Erythroblast (primary cell): ENCODE measurements at places on chromosomes 12 and 14.

GRCh38 chr14:75589931-75590330 lies 11.5 kb downstream of the FLVCR2 start:
- DNase-seq: no peak

DNA sequence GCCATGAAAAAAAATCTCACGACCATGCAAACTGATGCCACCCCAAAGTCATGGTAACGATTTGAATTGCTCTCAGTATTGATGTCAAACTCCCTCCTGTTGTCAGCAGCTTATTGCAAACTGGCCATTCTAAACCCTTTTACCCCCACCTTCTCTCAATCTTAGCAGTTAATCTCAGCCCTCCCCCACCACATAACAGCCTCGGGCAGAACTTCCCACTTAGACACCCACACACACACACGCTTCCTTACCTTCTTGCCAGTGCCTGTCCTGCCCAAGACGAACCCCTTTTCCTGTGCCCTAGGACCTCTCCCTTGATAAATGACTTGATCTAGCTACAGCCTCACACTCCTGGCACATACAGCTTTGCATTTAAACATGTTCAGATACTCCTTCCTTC lies 56.6 kb downstream of the GPATCH2L start:
- no peak for DNase-seq

- DNase-seq: no peak
These were observed 126.0 kb downstream of the BTG1 start for GRCh38 chr12:92019491-92020277.

DNA sequence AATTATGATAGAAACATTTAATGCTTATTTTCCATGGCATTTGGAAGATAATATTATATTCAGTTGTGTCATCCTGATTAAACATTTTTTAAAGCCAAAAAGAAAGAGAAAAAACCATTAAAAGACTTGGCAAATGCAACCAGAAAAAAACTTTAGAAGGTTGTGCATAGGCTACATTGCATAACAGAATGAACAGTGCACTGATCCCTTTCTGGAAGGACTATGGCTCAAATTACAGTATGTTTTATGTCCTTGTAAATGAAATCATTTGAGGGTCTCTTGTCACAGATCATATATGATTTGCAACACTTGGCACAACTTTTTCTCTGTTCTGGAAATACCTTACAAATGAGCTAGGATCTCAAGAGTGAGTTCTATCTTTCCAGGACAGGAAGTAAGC lies 275.2 kb upstream of the FLRT2 start:
- no peak for DNase-seq

DNA sequence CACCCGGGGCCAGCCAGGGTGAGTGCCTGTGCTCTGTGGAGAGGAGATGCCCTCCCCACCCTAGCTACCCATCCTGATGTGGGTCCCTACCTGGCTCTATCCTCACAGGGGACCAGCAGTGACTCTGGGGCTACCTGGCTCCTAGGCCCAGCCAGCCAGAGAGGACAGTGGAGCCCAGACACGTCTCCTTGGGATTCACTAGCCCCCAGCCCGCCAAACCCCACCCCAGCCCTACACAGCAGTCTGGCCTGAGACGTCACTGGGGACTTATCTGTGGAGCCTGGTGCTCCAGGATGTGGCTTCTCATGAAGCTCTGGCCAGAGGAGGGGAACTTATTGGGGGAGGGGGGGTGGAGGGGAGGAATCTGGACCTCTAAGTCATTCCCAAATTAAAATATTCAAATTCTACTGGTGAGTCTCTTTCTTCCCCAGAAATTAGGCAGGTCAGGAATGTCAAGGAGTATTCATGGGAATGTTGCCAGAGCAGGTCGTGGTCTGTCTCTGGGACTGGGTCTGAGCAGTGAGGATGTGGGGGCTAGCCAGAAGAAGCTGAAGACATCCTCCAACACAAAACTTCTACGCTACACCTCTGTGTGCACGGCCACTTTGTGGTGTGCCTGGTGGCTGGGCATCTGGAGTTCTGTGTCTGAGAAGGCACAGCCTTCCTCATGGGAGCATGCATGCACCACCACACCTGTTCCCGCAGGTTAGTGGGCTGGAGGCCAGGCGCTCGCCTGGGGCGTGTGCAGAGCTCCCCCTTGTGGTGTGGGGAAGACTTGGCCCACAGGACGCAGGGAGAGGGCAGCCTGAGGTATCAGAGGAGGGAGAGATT lies 2.7 kb downstream of the CMTM5 start:
- peak; percentile 48 for DNase-seq

DNA sequence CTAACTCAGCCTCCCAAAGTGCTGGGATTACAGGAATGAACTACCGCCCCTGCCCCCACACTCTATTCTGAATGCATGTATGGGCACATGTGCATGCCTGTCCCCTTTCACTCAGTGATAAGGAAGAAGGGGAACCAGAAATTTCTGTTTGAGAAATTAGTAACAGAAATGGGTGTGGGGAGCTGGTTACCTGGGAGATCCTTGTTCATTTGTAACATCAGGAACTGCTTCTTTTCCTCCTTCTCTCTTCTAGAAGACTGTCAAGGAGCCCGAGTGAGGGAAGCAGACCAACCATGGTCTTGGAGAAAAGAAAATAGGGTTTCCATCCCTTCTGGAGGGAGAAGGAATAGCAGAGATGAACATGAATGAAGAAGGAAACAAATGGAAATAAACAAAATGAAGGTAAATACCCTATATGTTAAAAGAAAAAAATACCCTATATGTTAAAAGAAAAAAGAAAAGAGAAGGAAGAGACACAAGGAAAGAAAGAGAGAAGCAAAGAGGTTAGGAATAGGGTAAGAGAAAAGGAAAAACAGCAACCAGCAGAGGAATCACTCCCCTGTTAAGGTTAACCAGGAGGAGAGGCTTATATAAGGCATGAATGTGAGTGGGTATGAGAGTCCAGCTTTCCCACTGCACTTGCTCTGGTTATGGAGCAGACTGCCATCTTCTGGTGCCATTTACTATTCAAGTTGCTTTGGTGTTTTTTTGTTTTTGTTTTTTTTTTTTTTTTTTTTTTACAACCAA lies 3.3 kb downstream of the PPP1R3E start:
- DNase-seq: peak; percentile 65

DNA sequence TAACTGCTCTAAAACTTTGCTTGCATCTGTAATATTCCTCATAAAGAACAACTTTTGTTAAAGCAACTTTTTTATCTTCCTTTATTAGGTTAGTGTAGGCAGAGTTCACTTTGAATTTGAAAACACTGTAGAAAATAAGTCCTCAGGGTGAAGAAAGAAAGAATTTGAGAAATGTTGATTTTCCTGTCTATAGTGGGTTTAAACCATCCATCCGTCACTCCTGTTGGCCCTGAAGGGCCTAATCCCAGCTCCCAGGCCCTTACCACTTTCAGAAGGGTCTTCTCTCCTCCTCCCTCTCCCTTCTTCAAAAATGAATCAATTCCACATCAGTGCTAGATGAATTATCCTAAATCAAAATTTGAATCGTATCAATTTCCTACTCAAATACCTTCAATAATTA lies 4.9 kb upstream of the SLC2A3 start:
- DNase-seq: no peak

DNA sequence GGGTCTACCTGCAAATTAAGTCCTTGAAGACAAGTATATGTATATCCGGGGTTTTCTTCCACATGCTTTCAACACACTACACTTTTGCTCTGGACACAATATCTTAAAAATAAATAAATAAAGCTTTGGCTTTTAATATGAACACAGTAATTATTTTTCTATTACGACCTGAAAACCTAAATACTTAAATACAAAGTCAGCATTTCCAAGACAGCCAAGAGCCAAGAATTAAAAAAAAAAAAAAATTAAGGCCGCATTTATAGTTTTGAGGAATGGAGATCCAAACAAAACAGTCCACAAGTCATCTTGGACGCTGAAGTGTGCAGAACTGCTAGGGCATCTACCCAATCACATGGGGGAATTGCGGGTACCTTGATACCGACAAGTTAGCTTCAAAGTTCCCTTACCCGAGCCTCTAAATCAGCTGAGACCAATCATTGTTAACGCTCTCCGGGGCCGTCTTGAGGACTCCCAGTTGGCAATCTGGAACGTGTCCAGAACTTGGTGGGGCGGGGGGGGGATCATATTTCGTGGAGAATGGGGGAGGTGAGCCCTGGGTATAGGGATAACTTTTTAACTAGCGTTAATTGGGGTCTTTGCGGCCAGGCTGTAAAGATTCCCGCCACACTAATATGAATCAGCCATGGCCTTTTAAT lies 731 bp upstream of the PCNX4 start:
- peak; percentile 71 for DNase-seq

DNA sequence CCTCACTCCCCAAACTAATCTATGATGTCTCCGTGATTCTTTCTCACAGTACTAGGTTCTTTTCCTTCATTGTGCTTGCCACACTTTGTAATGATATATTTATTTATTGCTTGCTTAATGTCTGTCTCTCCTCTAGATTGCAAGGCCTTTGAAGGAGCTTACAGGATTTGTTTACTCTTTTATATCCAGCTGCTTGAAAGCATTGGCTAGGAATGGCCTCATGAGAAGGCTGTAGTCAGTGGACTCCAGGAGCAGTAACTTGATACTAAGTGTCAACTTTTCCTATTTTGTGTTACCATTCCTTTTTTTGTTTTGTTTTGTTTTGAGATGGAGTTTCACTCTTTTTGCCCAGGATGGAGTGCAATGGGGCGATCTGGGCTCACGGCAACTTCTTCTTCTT lies 7.3 kb upstream of the FAM234B start:
- no peak for DNase-seq

- DNase-seq: no peak
These were observed 46.1 kb downstream of the BEGAIN start for GRCh38 chr14:100540926-100541620.
